RWPE1 (cell line): ENCODE measurements at places on chromosomes 12 and 14.

GRCh38 chr14:32567543-32568384 lies 238.7 kb downstream of the AKAP6 start:
- no peak for DNase-seq

- DNase-seq, result no peak
These were observed 168.2 kb upstream of the BCL2L14 start for GRCh38 chr12:11902525-11902875.

DNA sequence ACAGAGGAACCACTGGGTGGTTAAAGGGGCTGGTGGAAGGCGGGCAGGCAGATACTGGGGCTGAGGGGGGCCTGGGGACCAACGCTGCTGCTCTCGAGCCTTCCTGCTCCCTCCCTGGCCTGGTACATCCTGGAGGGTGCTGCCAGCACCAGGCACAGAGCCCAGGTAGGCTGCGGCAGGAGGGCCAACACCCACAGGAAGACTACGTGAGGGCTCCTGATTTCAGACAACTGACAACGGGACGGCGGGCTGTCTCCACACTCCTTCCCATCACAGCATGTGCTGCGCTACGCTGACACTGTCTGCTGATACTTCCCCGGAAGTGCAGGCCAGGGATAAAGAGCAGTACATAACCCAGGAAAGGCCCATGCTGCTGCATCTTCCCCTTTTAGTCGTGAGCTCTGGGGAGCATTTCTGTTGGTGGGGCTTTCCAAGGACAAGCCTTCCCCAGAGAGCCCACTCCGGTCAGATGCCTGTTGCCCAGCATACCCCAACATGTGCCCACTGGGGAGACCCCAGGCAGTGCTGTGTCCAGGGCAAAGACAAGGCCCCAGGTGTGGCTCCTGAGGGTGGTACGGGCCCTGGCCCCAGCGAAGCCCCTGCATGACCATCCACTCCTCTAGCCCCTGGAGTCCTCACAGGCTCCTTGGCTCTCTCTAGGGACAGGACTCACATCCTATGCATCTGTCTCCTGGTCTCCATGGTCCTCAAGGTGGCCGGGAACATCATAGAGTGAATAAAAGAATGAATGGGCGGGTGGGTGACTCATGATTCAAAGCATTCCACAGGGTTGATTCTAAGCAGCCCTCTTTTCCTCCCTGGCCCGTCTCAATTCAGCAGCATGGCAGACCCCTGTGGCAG lies 38.0 kb downstream of the CHGA start:
- DNase-seq, result peak; percentile 77

- DNase-seq, result no peak
These were observed 425.7 kb downstream of the ATP23 start for GRCh38 chr12:58367041-58367440.

- DNase-seq, result no peak
These were observed 71.3 kb downstream of the CLMN start for GRCh38 chr14:95248432-95248831.

- DNase-seq, result no peak
These were observed 126.0 kb upstream of the AMIGO2 start for GRCh38 chr12:47205532-47206449.
